ENCODE measurements at places on chromosomes 7 and 10.

DNA sequence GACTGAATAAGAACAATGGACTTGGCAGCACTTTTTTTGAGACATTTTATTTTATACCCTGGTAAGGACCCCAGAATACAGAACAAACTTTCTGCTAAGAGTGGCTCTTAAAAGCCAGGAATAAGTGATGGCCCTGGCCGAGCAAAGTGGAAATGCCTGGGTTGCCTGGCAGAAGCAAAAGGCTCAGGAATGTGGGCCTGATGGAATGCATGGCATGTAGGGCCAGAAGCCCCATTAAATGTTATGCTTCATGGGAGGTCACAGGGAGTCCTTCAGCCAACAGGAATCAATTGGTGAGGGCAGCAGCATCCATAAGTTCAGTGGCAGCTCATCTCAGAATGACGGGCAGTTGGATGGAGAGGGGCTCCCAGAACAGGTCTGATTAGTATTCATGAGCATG is 301.5 kb upstream of the CACNA2D1 start:
- DNase-seq: no peak

- peak; percentile 49 for DNase-seq
Observed at GRCh38 chr10:73060738-73061635, 35.7 kb downstream of the P4HA1 start.

DNA sequence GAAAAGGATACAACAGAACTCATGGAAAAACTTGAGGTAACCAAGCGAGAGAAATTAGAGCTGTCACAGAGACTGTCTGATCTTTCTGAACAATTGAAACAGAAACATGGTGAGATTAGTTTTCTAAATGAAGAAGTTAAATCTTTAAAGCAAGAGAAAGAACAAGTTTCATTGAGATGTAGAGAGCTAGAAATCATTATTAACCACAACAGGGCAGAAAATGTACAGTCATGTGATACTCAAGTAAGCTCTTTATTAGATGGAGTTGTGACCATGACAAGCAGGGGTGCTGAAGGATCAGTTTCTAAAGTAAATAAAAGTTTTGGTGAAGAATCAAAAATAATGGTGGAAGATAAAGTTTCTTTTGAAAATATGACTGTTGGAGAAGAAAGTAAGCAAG is 62.1 kb downstream of the AKAP9 start:
- DNase-seq: no peak

DNA sequence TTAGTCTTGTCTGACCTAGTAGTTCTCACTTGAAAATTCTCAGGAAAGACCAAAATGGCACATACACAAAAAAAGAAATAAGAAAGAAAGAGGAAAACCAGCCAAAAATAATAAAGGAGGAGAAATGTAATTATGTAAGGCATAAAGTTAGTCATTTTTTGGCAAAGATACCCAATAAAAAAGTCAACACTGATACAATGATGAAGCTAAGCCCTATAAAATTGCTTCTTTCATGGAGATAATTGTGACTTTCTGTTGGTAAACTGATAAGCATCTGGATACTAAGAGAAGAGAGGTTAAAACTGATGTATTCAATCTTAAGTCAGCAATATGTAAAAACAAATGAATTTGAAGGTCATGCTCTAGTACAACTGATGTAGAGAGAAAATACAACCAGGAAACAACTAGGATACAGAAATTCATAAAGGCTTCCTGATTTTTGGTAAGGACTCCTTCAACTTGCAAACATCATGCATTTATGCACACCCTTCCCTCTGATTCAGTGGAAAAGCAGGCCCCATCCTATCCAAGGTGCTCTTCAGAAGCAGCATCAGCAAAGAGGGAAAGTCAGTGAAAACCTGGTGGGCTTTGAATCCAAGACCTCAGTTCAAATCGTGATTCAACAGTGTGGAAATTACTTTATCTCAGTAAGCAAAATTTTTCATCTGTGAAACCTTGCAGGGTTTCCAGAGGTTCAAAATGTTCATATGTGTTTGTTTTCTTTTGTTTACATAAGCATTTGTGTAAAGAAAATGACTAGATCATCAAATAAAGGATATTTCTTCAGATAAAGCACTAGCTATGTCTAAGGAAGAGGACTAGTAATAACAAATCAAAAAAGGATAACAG is 32.6 kb downstream of the IMMP2L start:
- no peak for DNase-seq

DNA sequence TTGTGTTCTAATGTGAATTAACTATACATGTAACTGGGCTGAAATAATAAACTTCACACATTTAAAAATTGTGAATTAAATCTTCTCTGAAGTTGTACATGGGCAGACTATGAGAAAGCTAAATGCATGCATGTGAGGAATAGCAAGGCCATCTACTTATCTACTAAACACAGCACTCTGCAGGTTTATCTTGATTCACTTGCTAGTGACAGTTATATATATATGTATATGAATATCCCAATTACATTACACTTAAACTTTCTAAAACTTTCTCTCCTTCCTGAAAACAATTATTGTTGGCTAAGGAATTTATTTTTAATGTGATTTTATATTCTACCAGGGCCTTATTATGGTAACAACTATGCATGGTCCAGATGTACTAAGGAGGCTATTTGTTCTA is 5.1 kb upstream of the SP4 start:
- DNase-seq: no peak

DNA sequence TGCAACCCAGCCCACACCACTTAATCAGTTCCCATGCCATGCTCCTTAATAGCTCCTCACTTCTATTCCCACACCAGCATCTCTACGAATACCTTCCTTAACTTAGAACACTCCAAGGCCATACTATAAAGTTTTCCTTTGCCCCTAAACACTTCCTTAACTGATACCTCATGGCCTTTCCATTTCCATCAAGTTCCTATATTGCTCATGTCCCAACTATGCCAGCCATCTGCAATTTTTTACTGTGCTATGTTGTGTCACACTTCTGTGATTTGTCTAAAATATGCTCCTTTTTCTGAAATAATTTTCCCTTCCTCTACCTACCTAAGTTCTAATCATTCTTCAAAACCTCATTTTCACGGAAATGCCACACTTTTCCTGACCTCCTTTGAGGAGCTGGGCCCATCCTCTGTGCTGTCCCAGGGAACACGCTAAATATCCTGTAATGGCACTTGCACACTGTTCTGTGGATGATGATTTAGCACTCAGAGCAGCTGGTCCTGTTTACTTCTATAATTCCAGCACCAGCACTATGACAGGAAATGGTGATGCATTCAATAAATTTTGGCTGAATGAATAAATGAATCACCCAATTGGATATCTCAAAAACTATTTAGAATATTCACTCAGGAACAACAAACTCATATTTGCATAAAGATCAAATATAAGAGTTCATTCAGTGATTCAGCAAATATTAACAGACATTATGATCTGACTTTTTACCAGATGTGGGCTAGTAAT is 266.5 kb upstream of the HGF start:
- DNase-seq: no peak

GRCh38 chr7:91079487-91079886 is 184.7 kb upstream of the FZD1 start:
- DNase-seq: no peak

DNA sequence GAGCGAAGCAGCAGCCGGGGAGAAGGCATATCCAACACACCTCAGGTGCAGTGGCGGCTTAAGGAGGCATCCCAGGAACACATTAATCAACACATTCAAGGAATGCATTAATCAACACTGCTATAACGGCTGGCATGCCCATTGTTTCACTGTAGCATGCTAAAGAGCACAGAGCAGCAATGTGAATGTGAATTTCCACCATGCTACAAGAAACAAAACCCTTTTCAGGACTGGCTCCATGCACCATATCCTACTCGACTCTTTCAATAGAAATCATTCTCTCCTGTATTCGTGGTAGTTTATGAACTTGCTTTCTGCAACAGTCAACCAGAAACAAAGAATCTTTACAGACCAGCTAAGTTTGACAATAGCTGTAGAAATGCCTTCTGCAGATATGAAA is 149.0 kb downstream of the NRCAM start:
- DNase-seq: no peak

DNA sequence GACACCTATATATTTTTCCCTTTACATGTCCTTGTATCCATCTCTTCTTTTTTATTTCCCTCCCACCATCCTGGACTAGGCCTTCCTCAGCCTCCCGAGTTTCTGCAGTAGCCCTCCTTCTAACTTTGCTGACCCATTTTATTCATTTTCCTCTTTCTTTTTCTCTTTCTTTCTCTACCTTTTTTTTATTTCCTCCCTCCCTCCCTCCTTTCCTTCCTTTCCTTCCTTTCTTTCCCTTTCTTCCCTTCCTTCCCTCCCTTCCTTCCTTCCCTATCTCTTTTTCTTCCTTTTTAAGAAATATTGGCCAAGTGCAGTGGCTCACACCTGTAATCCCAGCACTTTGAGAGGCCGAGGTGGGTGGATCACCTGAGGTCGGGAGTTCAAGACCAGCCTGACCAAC is 9.7 kb upstream of the CAMK2G start:
- DNase-seq: no peak

- DNase-seq: no peak
Observed at GRCh38 chr10:24477915-24478314, 245.8 kb downstream of the ARHGAP21 start.

DNA sequence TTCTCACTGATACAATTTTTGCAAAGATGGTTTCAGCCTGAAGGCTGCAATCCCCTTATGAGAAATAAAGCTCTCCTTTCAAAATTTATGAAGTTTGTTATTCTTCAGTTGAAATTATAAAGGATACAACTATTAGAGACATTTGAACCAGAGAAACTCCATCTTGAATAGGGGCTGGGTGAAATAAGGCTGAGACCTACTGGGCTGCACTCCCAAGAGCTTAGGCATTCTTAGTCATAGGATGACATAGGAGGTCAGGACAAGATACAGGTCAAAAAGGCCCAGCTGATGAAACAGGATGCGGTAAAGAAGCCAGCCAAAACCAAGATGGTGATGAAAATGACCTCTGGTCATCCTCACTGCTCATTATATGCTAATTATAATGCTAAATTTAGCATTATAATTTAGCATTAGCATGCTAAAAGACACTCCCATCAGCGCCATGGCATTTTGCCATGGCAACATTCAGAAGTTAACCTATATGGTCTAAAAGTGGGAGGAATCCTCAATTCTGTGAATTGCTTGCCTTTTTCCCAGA is 22.4 kb upstream of the IFIT1B start:
- DNase-seq: no peak

GRCh38 chr10:110793886-110794285 is 77.8 kb upstream of the PDCD4 start:
- no peak for DNase-seq

DNA sequence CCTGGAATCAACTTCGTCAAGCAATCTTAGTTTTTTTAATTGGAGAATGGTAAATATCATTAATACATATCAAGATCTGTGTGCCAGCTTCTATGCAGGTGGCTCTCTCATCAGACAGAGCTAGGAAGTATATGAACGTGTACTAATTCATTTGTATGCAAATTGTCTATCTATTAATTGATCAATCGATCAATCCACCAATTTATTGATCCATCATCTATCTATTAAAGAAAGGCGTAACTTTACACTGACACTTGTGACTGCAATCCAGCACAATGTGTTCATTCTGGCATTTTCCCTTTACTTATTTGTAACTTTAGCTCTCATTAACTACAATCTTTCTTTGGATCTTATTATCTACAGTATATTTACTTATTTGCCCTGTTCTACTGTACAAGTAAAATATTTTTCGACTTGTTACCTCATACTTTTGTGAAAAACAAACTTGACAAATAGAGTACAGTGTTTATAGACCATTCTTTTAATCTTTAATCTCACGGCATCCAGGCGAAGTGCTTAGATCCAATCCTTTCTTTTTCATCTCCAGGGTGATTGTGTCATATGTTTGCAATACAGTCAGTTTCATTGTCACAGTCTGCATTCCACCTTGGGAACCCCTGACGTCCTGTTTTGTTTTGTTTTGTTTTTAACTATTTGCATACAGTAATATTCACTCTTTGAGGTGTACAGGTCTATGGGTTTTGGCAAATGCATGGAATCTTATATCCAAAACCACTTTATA is 22.0 kb upstream of the GHRHR start:
- no peak for DNase-seq

DNA sequence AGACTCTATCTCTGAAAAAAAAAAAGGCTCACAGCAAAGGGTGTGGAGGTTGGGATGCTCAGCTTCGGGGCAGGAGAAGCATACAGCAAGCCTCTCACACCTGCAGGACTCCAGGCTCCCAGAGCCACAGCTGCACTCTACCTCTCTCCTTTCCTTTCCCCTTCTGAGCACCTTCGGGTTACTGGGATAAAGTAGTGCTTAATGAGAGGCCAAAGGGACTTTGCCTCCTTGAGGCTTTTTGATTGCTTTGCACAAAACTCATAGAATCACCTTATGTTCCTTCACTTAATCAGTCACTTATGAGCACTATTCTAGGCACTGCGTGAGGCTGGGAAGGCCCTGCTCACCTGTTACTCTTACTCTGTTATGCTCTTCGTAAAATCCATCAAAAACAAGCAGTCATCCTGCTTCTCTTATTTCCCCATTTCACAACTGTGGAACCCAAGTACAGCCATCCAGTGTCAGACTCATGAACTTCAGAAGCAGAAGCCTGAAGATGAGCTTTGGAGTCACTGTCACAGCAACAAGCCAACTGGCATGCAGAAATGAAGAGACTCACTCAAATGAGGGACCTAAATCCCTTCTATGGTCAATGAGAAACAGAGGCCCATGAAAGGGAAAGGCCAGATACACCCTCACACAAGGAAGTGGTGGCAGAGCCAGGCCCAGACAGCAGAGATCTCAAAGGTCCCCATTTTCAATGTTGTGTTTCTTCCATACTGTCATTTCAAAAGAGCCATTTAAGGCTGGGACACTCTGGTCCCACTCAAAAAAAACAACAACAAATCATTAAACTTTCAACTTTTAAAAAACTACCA is 205.4 kb downstream of the KCNMA1 start:
- DNase-seq: no peak

GRCh38 chr7:44142028-44142427 is 896 bp upstream of the MYL7 start:
- DNase-seq: no peak

Data from KBM-7 (cell line).